ENCODE measurements at places on chromosomes 4 and X. TPM values are rescaled to one million over a fixed set of nuclear protein-coding genes. Genes with fewer than 3 reads are reported as not detected.

RTL9 gene
- not detected for total RNA-seq

DNA sequence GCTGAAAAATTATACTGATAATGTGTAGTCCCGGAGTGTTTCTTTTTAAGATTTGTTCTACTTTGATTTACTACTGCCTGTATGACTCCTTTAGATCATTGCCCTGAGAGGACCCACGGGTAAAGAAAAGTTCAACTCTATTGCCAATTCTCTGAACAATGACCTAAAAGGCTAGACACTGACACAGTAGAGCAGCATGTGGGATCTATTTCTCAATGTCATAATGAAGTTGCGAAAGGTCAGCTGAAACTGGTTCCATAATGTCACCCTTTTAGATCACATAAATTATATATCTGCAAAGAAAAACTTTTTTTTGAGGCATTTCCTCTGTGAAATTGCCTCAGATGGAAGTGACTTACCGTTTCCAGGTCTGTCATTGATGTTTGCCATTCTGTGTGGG lies 67.4 kb downstream of the GLRB start:
- no peak for DNase-seq

DNA sequence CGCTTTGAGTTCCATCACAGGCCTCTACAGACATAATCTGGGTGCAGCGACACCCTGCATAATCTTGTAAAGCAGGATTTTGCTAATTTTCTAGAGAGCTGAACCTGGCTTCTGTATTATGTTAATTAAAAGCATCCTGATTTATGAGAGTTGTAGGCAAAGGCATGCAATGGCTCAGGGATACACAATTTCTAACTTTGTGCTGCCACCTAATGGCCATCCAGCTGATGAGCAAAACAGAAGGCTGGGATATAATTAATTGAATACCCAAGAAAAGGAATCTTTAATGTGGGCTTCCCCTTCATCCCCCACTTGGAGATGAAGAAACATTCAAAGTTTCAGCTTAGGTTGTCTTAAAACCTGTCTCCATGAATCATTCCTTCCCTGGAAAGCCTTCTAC lies 78.1 kb downstream of the BMP15 start:
- no peak for DNase-seq

- no peak for DNase-seq
These were observed 53.0 kb downstream of the TMEM154 start for GRCh38 chr4:152626790-152627189.

DNA sequence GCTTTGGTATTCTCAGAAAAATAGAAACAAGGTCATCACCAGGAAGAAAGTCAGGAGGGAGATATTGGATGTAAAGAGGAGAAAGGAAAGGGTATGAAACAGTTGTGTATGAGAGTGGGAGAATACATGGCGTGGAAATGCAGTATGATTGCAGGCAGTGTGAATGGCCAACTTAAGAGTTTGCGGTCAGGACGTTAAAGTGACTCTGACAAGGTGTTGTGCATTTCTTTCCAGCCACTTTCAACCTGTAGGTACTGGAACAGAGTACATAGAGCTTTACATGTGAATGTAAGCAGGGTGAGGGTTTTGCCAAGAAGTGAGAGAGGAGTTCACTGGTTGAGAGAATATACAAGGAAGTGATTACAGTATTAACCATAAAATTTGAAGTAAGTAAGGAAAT lies 15.7 kb downstream of the ATP10D start:
- no peak for DNase-seq

GRCh38 chrX:56231537-56232090 lies 542 bp upstream of the KLF8 start:
- no peak for DNase-seq

KCNE5 gene
- total RNA-seq, result 0.46 TPM

DNA sequence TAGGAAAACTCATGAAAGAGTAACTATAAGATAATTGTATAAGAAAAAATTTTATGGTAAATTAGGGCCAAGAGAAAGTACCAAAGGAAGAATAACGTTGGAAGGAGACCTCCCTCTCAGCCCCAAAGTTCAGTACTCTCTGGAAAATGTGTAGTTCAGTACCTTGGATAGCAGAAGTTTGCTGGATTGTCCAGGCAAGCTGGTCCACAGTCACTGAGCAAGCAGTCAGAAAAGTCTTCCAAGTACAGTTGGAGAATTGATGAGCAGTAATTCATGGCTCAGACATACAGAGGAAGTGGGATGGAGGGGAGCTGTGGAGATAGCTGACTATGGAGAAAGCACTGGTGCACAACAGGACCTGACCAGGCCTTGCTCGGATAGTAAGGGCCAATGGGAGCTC lies 598.2 kb upstream of the NDST4 start:
- DNase-seq, result no peak

GRCh38 chrX:136179133-136179532 lies 31.8 kb downstream of the FHL1 start:
- no peak for DNase-seq

ZC4H2 gene
- total RNA-seq, result 6.4 TPM

LRP2BP gene
- 0.16 TPM for total RNA-seq

DNA sequence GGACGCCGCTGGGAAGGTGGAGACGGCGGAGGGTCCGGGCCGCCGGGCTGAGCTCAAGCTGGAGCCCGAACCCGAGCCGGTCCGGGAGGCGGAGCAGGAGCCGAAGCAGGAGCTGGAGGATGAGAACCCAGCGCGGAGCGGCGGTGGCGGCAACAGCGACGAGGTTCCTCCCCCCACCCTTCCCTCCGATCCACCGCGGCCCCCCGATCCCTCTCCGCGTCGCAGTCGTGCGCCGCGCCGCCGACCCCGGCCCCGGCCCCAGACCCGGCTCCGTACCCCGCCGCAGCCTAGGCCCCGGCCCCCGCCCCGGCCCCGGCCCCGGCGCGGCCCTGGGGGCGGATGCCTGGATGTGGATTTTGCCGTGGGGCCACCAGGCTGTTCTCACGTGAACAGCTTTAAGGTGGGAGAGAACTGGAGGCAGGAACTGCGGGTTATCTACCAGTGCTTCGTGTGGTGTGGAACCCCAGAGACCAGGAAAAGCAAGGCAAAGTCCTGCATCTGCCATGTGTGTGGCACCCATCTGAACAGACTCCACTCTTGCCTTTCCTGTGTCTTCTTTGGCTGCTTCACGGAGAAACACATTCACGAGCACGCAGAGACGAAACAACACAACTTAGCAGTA lies 483 bp downstream of the USP27X start:
- DNase-seq, result no peak

FAT4 gene
- total RNA-seq, result 0.03 TPM

GRCh38 chr4:157043131-157043530 lies 32.8 kb upstream of the GLRB start:
- no peak for DNase-seq

BBS12 gene
- total RNA-seq, result 1.2 TPM

- no peak for DNase-seq
These were observed 145.6 kb upstream of the DCAF8L1 start for GRCh38 chrX:28126886-28127285.

FGF5 gene
- not detected for total RNA-seq

COX7B gene
- total RNA-seq, result 300 TPM

GRCh38 chr4:26105337-26105736 lies 191.3 kb downstream of the SMIM20 start:
- DNase-seq, result no peak

NDST3 gene
- not detected for total RNA-seq

ARHGEF6 gene
- total RNA-seq, result 16.8 TPM

- DNase-seq, result no peak
These were observed 423.3 kb downstream of the CENPC start for GRCh38 chr4:67122029-67122428.

EVC2 gene
- total RNA-seq, result 0.78 TPM

GRCh38 chr4:2332201-2332975 lies 70.5 kb upstream of the MXD4 start:
- no peak for DNase-seq

GRCh38 chrX:136061696-136062095 lies 76.5 kb downstream of the SLC9A6 start:
- DNase-seq, result no peak

DNA sequence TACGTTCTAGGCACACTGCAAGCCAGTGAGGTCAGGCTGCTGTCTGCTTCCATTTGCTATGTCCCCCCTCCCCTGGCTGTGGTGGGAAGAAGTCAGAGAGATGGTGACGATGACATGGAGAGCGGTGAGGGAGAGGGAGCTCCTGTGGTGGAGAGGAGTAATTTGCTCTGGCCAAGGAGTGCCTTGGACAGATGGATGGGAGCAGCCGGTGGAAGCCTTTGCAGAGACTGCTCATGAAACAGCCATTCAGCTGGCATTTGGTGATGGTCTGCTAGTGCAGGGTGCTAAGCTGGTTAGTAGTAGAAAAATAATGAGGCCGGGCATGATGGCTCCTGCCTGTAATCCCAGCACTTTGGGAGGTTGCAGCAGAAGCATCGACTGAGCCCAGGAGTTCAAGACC lies 124.1 kb downstream of the FHDC1 start:
- no peak for DNase-seq

- no peak for DNase-seq
These were observed at the start of gene DGKK for GRCh38 chrX:50470103-50471031. Gene DGKK, minus strand, starts transcription at chrX:50470825. Its CDS starts 147 bp downstream, at chrX:50470678.
